Cardiac fibroblast (primary cell): ENCODE measurements at places on chromosomes 12 and 14.

DNA sequence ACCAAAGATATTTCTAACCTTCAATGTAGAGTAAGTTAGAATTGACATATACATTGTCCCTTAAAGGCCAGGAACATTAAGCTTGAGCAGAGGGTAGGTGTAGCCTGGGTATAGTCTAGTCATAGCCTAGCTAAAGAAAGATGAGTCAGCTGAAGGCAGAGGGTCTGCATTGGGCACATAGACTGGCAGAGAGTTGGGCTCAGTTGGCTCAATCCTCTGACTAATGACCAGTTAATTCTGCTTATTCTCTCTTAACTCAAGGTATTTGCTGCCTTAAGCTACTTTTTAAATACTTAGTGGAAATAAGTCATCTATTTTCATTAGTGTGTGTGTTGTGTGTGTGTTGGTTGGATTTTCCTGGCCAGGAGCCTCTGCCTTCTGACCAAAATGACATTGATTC is 467.1 kb downstream of the RAD51B start:
- no peak for DNase-seq

- no peak for DNase-seq
Measured at GRCh38 chr14:51544901-51545300, 106.8 kb upstream of the FRMD6 start.

DNA sequence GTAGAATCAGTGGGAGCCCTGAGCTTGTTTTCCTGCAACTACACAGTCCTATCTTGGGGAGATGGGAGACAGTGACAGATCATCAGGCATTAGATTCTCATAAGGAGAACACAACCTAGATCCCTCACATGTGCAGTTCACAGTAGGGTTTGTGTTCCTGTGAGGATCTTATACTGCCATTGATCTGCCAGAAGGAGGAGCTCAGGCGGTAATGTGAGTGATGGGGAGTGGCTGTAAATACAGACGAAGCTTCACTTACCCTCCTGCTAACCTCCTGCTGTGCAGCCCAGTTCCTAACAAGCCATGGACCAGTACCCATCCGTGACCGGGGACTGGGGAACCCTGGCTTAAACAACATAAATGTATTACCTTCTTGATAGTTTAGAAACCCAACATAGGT is 1034.1 kb downstream of the BCL11B start:
- DNase-seq = no peak

DNA sequence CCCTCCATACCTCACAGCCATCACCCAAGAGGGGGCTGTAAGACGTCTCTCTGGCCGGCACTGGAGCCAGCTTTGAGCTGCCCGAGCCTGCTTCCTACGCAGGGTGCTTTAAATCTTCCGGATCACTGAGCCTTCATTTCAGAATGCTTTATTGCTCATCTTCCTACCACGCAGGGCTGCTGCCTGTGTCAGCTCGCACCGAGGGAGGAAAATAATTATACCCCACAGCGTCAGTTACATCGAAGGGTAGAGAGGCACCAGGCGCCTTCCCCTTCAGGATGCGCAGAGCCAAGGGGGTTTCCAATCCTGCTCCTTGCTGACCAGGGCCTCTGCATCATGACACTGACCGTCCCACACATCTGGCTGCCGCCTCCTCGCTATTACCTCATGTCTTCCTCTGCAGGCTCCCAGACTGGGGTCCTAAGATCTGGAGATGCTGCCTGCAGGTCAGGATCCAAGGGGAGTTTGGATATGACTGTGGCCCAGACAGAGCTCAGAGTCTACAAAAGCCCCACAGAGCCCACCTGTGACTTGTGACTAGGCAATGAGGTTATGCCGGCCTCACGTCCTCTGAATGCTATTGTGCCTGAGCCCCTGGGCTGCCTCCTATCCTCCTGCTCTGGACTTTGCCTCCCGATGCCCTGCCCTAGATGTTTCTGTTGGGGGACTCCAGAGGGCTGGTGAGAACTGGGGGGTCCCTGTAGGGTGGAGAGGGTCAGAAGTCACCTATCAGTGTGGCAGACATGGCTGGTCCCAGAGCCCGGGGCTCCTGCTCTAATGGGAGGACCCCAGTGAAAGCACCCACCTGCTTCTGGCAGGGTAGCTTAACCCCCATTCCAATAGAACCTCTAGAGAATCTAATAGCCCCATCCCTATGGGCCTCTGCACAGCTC is 220.3 kb upstream of the RTL1 start:
- no peak for DNase-seq

DNA sequence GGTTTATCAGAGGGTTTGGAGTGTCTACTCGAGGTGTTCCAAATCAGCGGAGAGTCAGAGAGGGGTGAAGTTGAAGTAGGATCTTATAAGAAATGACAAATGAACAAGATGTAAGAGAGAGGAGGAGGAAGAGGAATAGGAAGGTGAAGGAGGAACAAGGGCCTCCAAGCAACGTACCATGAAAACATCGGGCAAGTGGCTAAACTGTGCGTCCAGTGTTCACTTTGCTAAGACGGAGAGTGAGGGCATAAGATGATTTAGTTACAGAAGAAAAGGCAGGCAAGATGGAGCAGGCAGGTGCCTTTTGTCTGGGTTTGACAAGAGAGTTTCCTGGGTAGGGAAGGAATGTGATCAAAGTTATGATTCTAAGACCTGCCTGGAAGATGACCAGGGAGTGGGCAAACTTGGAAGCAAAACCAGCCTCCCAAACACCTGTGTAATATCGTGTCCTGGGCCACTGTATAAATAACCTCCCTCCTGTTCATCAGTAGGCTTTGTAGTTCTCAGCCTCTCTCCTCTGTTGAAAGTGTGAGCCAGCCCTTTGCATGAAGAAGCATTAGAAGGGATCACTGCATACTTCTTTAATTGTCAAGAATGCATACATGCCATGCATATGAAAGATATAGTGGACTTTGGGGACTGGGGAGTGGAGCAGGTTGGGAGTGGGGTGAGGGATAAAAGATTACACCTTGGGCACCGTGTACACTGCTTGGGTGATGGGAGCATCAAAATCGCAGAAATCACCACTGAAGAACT is 111.4 kb downstream of the ZFP36L1 start:
- no peak for DNase-seq

GRCh38 chr14:21343035-21343794 is 40.6 kb downstream of the SUPT16H start:
- no peak for DNase-seq
